Activated naive CD4-positive, alpha-beta T cell treated with anti-CD3 and anti-CD28 coated beads for 36 hours (primary cell): ENCODE measurements at places on chromosomes 4 and X. TPM values are rescaled to one million over a fixed set of nuclear protein-coding genes. Genes with fewer than 3 reads are reported as not detected.

Gene CSN3
- not detected for total RNA-seq

Gene XK
- not detected for total RNA-seq

Gene KLB
- not detected for total RNA-seq

Gene PPARGC1A
- total RNA-seq, result not detected

Gene EIF4E
- 116 TPM for total RNA-seq

DNA sequence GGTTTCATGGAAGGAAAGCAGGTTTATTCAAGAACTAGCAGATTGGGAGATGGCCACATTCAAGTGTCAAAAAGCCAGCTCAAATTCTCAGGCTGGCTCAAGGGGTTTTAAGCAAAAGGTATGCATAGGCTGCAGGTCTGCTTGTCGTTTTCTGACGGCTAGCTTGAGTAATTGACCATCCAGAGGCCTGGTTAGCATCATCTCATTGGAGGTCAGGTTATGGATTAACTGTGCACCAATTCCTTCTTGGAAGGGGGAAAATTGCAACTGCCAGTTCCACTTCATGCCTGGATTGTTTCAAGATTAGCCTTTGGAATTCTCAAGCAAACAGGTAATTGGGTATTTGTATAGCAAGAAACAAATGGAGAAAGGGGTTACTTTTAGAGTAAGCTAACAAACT, 62.1 kb downstream of the FUNDC1 start:
- H3K4me3 ChIP-seq, result no peak overlapping the region
- H3K36me3 ChIP-seq, result no peaks in the 10 kb centered on the region
- no peak overlapping the region for H3K27ac ChIP-seq

DNA sequence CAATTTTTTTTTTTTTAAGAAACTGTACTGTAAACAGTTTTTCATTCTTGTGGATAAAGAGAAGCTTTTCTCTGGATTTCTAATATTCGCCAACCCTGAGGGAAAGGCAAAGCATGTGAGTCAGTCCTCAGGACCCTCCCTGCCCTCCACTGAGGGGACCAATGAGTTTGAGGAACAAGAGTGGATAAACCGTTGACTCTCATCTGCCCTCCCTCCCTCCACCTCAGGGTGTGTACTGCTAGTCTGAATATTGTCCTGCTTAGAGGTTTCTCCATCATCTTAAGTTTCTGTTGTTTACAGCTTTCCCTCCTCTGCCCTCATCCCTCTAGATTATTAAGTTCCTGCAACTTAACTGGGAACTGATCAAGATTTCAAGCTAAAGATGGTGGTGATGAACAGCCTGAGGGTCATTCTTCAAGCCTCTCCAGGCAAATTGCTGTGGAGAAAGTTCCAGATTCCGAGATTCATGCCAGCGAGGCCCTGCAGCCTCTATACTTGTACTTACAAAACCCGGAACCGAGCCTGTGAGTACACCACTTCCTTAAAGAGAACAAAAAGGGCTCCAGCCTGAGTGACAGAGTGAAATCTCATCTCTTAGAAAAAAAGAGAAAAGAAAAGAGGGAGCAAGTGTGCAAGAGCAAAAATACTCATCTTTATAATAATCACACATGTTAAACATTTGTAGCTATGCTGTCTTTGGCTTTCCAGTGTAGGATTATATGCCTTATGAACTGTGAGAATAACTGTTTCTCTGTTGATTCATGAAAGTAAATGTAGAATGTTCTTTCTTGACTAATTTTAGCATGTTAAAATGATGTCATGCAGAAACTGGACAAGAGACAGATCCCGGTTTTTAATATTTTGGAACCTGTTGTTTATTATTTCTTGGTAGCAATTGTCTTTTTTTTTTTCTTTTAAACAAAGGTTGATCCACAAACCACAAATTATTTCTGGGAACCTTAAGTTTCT, 11.9 kb downstream of the CA5B start:
- peaks cover 68% of the 10 kb centered on the region for H3K4me1 ChIP-seq
- peak overlapping the region; percentile 47 for H3K4me3 ChIP-seq
- peak overlapping the region; percentile 92 for H3K27ac ChIP-seq

DNA sequence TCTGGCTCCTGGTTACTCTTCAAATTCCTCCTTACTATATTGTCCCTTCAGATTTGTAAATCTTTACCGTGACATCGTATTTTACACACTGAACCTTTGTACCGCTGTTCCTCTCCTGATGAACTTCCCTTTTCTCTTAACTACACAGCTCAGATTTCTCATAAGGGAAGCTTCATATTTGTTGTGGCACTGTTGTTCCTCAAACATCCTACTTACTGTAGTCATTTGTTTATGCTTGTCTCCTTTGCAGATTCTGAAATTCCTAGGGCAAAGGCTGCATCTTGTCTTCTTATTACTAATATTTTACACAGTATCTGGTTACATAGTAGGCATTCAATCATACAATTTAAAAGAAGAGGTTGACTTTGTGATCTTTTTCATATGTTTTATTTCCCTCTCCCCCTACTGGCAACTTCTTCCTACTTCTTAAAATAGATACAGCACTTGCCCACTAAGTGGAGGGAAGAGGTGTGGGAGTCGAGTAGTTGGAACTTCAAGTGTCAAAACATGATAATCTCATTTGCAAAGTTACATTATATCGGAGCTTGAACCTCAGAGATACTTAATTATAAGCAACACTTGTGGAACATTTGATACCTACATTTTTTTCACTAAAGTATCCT, 50.0 kb downstream of the TET2 start:
- H3K4me1 ChIP-seq, result peaks cover 49% of the 10 kb centered on the region
- peaks cover 38% of the 10 kb centered on the region for H3K36me3 ChIP-seq
- H3K4me3 ChIP-seq, result no peak overlapping the region
- H3K27me3 ChIP-seq, result no peaks in the 10 kb centered on the region

DNA sequence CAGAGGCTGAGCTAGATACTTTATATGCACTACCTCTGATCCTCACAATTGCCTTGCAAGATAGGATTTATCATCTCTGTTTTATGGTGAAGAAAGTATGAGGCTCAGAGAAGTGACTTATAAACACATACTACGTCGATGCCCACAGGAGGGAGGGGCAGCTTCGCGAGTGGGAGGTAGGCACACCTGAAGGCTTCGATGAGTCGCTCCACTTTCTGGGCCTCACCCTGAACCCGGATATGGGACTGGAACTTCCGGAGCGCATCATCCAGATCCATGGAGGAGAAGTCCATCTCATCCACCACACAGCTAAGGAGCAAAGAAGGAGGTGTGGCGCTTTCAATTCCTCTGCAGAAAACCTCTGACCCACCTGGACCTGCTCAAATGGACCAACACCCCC, 22.9 kb upstream of the KDM5C start:
- H3K27ac ChIP-seq, result no peak overlapping the region
- no peaks in the 10 kb centered on the region for H3K36me3 ChIP-seq
- DNase-seq, result no peak
- H3K27me3 ChIP-seq, result no peaks in the 10 kb centered on the region
- no peak overlapping the region for H3K4me3 ChIP-seq

DNA sequence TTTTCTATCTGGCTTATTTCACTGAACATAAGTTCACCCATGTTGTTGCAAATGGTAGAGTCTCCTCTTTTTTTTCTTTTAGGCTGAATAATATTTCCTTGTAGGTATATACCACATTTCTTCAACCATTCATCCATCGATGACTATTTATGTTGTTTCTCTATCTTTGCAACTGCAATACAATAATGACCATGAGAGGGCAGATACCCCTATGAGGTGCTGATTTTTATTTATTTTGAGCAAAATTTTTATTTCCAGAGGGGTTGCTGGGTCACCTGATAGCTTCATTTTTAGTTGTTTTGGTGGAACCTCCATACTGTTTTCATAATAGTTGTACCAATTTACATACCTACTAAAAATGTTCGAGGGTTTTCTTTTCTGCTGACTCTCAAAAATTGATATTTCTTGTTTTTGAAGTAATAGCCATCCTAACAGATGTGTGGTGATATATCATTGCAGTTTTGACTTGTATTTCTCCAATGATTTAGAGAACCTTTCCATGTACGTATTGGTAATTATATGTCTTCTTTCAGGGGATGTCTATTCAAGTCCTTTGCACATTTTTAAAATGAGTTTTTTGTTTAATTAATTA, 1697.0 kb downstream of the PCDH7 start:
- H3K27ac ChIP-seq, result no peak overlapping the region
- H3K27me3 ChIP-seq, result no peaks in the 10 kb centered on the region
- no peaks in the 10 kb centered on the region for H3K4me1 ChIP-seq
- no peaks in the 10 kb centered on the region for H3K36me3 ChIP-seq
- H3K4me3 ChIP-seq, result no peak overlapping the region

DNA sequence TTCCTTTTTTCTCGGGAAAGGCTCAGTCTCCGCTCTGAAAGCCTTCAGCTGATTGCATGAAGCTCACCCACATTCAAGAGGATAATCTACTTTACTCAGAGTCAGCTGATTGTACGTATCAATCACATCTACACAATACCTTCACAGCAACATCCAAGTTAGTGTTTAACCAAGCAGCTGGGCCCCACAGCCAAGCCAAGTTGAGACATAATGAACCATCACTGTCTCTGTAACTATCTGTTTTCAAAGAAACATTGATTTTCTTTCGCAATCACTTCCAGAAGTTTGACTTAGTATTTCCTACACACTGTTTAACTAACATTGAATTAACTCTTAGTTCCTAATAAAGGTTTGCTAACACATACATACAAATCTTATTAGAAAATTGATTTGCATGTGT, 40.3 kb downstream of the RWDD4 start:
- DNase-seq, result no peak
- peaks cover 2% of the 10 kb centered on the region for H3K27me3 ChIP-seq
- no peaks in the 10 kb centered on the region for H3K36me3 ChIP-seq
- no peak overlapping the region for H3K27ac ChIP-seq

DNA sequence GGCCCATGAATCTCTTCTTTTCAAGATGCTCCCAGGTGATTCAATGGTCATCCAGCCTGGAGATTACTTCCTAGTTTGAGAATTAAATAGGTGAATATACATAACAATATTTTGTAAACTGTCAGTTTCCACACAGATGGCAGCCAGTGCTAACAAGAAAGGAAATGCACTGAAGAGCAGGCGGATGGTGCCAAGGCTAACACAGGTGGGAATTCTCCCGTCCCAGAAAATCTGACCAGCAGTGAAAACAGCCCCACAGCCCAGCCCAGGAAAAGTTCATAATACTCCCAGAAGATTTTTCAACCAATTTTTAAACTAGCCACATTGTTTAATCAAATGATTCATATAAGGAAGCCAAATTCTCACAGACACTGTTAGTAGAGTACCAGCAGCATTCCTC, 387.2 kb upstream of the GATB start:
- peaks cover 7% of the 10 kb centered on the region for H3K36me3 ChIP-seq
- H3K27me3 ChIP-seq, result no peaks in the 10 kb centered on the region
- H3K4me3 ChIP-seq, result no peak overlapping the region
- no peak for DNase-seq
- H3K27ac ChIP-seq, result no peak overlapping the region

GRCh38 chr4:81452452-81453006, 19.2 kb downstream of the RASGEF1B start:
- H3K4me1 ChIP-seq, result peaks cover 19% of the 10 kb centered on the region
- no peak overlapping the region for H3K27ac ChIP-seq
- peaks cover 47% of the 10 kb centered on the region for H3K36me3 ChIP-seq
- H3K27me3 ChIP-seq, result no peaks in the 10 kb centered on the region
- no peak overlapping the region for H3K4me3 ChIP-seq

GRCh38 chrX:9923357-9923756, 43.8 kb upstream of the CLDN34 start:
- H3K27ac ChIP-seq, result no peak overlapping the region
- no peaks in the 10 kb centered on the region for H3K4me1 ChIP-seq
- no peaks in the 10 kb centered on the region for H3K36me3 ChIP-seq
- H3K27me3 ChIP-seq, result no peaks in the 10 kb centered on the region

DNA sequence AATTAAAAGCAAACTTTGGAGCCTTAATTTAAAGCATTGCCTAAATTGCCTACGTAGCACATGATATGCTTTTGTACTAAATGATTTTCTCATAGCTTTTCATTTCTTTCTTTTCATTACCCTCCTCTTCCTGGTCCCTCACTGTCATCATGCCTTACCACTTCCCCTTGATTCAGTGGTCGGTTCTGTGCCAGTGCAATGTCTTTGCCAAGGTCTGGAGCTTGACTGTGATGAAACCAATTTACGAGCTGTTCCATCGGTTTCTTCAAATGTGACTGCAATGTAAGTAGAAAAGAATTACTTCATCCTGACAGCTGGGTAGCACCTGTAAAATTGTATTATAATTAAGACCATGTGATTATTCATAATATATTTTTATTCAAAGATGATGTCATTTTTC, 72.5 kb downstream of the C4orf46 start:
- H3K4me1 ChIP-seq, result no peaks in the 10 kb centered on the region
- no peaks in the 10 kb centered on the region for H3K36me3 ChIP-seq
- no peak overlapping the region for H3K27ac ChIP-seq
- no peak for DNase-seq

DNA sequence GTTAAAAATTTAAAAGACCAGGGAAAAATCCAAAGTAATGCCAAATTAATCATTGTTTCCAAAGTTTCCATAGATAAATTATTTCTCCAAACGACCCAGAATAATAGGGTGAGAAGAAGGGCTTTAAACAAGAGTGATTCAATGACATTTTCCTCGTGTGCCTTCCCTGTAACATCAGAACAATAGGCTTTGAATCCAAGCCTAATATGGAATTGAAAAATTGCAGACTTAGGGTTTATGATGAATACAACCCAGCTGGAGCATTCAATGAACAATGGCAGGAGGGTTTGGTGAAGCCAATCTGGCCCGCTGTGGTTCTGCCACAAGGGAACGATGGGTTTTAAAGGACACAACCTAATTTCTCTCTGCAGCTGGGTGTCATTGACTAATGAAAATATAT, 94.2 kb downstream of the CBLL2 start:
- no peak overlapping the region for H3K4me3 ChIP-seq
- H3K4me1 ChIP-seq, result no peaks in the 10 kb centered on the region

GRCh38 chrX:11531226-11531625, 134.5 kb downstream of the ARHGAP6 start:
- H3K27me3 ChIP-seq, result no peaks in the 10 kb centered on the region
- H3K27ac ChIP-seq, result no peak overlapping the region
- no peaks in the 10 kb centered on the region for H3K4me1 ChIP-seq
- DNase-seq, result no peak
- H3K36me3 ChIP-seq, result no peaks in the 10 kb centered on the region

DNA sequence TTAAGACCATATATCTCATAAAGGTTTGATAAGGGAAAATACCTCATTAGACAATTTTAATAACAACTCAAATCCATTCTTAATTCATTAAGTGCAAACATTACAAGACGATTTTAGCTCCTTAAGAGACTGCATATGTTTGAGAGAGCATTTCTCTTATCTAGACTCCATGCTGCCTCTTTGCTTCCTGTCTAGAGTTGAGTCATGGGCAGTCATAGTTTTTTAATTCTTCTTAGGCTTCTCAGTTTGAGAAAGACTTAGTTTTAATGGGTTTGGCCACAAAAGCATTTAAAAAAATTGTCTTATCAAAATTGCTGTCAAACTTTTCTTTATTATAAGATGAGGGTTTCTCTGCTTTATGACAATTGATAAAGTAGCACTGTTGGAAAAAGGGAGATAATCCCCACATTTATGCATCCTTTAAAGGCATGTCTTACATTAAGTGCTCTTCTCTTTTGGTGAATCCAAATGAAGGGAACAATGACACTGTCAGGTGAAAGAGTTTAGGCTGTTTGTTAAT, 713.4 kb downstream of the PCDH18 start:
- H3K4me3 ChIP-seq, result no peak overlapping the region
- H3K4me1 ChIP-seq, result no peaks in the 10 kb centered on the region
- no peak overlapping the region for H3K27ac ChIP-seq
- no peaks in the 10 kb centered on the region for H3K36me3 ChIP-seq
- H3K27me3 ChIP-seq, result no peaks in the 10 kb centered on the region
